ENCODE measurements at places on chromosomes 1 and 21.

DNA sequence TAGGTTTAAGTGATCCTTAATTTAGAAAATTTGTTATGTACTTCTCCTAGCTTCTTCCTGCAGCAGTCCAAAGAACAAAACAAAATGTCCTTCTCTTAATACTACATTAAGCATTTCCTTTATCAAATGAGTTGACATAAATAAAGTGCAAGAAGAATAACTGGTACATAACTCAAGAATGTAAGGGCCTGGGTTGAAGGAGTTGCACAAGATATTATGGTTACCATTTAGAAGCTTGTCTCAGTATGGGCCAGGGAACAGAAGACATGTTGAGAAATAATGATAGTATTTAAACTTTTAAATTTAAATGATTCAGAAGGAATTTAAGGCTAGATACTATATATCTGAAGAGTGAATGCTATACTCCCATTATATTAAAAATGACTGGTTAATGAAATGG is 23.5 kb downstream of the SUCO start:
- no peak for DNase-seq

DNA sequence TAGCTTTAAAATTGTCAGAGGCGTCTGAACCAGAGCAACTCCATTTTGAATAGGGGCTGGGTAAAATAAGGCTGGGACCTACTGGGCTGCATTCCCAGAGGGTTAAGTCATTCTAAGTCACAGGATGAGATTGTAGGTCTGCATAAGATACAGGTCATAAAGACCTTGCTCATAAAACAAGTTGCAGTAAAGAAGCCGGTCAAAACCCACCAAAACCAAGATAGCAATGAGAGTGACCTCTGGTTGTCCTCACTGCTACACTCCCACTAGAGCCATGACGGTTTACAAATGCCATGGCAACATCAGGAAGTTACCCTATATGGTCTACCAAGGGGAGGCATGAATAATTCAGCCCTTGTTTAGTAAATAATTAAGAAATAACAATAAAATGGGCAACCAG is 143.6 kb downstream of the GABPA start:
- no peak for DNase-seq

GRCh38 chr1:36222481-36223380 is 1.5 kb upstream of the THRAP3 start:
- no peak for DNase-seq

DNA sequence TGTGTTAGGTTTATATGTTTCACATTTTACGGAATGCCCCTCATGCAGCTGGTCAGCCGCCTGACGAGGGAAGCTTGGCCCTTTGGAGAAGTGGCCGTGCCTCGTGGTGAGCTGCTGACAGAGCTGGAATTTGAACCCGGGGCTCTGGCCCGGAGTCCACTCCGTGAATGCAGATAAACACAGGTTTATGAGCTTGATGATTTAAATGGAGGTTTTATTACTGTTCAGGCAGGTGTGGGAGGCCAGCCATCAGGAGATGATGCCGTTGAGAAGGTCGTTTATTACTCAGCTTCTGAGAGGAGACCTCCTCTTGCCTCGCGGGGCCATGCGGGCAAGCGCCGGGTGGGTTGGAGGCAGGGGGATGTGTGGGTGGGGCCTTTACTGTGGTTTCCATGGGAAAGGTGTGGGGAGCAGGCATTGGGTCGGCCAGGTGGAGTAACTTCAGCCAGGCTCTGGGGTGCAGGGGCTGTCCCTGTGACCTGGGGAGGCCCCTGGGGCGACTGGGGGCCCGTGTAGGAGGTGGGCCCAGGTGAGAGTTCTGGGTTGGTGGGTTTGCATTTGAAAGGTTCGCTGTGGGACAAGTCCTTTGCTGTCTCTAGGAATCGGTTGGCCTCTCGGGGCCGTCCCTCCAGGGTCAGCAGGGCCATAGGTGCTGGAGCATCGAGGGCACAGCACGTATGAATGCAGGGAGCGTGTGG is 22.0 kb downstream of the PRKCZ start:
- DNase-seq: no peak

GRCh38 chr1:157932069-157932468 is 61.4 kb upstream of the KIRREL1 start:
- no peak for DNase-seq

- DNase-seq: no peak
These were observed 43.8 kb downstream of the CD53 start for GRCh38 chr1:110916669-110917306.

DNA sequence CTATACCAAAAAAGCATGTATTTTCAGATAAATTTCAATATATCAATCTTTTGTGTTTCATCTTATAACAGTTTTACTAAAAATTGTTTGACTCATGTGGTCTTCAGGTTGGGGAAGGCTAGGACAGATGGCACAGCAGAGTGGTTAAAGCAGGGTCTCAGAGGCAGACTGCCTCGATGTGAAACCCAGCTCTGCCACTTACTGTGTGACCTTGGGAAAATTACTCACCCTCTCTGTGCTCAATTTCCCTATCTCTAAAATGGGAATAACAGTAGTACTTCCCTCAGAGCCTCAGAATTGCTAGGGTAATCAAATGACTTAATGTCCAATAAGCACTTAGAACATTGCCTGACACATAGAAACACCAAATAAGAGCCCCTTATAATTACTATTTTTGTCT is 262.1 kb upstream of the FMN2 start:
- DNase-seq: no peak

DNA sequence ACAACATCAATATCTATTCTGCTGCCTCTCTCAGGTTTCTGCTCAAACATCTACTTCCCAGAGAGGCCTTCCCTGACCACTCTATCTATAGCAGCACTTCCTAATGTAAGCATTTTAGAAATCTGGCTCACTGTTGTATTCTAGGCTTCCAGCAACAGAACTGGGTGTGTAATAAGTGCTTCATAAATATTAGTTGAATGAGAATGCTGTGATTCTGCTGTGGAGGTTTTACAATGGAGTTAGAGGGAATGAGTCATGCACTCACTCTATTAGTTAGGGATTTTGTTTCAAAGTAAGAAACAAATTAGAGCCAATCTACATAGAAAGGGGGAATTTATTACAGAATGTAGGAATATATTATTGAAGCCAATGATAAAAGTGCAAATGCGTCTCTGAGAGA is 38.6 kb upstream of the SLC35F3 start:
- no peak for DNase-seq

DNA sequence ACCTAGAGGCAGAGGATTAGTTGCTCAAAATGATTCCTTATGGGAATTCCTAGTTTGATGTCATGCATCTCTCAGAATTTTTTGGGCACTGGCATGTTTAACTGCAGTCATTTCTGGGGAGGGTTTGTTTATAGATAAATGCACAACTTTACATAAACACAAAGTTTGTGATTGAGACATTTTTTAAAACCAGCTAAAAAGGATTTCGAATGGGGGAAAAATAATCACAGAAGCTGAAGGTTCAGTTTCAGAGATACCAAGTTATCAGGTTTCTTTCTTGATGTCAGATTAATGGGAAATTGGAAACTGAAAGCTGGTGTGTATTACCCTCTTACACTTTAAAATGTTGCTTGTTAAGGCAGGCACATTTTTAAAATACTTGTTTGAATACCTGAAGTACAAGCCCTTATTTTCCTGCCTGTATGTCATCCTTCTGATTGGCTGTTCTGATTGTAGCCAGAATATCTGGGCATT is 72.1 kb downstream of the DISP1 start:
- DNase-seq: no peak

DNA sequence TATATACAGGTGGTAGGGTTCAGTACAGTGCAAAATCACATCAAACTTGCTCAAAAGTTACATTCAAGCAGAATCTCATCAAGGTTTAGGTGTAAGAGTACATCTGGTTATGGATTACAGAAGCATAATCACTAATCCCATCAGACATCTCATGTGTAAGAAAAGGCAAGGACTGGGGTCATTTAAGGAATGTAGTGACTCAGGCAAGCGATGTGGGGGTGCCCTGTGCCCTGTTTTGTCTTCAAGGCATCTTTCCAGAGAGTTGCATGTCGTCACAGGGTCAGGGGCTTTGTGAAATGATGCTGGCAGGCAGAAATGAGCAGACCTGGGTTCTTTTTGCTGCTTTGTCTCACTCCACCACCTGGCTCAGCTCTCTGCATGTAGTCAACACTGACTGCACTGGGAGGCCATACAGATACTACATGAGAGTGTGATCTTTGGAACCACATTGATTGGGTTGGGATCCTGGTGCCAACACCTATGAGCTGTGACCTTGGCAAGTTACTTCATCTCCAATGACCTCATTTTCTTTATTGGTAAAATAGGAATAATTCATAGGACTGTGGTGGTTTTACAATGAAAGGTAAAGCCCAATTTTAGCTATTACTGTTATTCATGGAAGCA is 8.2 kb upstream of the HHIPL2 start:
- no peak for DNase-seq

DNA sequence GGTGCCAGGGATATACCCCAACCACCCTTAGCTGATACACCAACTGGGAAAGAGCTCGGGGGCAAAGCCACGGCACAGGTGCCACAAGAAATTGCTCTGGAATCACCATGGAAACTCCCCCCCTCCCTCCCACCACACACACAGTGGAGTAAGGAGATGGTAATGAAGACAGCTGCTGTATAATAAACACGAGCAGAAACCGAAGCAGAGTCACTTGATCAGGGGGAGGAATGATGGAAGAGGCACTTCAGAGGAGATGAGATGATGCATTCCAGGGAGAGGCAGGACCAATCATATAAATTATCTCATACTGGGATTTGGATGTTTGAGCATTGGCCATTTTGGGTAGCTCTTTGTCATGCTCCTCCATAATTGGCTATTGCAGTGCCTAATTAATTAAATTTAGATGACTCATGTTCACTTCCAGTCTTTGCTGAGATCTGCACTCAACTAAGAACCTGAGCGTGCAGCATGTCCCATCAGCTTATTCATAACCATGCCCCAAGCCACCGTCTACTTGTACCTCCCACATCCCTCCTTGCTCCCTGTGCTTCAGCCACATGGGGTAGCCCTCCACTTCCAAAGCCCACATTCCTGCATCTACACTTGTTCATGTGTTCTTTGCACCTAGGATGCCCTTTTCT is 189.5 kb downstream of the ZSCAN20 start:
- no peak for DNase-seq

- no peak for DNase-seq
These were observed 479 bp downstream of the SELENOF start for GRCh38 chr1:86913399-86913895.

DNA sequence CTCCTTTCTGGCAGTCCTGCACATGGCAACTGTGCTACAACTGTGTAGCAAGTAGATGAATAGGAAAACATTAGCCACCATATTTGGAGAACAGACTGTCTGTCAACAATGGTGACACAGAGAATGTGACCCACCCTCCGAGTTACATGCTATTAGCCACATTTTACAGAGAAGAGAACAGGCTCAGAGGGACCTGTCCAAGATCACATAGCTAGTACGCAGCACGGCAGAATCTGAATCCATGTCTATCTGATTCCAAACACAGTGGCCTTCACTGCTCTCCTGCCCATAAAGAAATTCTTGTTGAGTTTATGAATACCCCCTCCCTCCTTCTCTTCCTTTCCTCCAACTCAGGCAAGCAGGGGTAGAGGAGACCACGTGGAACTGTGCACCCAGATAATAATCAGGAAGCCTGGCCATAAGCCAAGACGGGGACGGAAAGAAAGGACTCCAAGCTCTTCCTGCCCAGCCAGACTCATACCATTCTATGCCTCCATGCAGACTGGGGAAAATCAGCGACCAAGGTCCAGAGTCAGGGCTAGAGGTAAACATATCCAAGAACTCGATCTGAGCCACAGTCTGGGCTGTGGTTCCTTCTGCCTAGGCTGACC is 78.8 kb downstream of the TRABD2B start:
- no peak for DNase-seq

- DNase-seq: no peak
These were observed 69.1 kb upstream of the C1orf105 start for GRCh38 chr1:172351346-172351745.

Measured in NCI-H2081 treated with DMSO at 0.1 percent for 48 hours (cell line).